Coronary artery (tissue), 2 donors: ENCODE measurements at places on chromosomes 1 and 21.

DNA sequence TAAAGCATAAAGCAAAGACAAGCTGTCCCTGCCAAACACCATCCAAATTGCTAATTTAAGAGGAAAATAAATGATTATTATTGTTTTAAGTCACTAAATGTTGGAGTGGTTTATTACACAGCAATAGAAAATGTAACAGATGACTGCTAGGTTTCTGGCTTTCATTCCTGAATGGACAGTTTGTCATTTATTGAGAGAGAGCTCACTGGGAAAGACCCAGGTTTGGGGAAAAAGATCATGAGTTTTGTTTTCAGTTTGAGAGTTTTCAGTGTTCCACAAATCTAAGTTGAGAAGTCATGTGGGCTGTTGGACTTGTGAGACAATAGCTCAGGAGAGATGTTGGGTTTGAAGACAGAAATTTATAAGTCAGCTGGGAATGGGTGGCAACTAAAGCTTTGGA lies 5.4 kb downstream of the GPA33 start:
- no peak for DNase-seq

GRCh38 chr1:26772687-26773086 lies 15.1 kb upstream of the PIGV start:
- DNase-seq = no peak

GRCh38 chr1:185213091-185213490 lies 56.1 kb downstream of the SWT1 start:
- DNase-seq = no peak

GRCh38 chr1:180765151-180765550 lies 133.3 kb downstream of the XPR1 start:
- DNase-seq = no peak

GRCh38 chr1:185652348-185652747 lies 81.8 kb upstream of the HMCN1 start:
- no peak for DNase-seq

DNA sequence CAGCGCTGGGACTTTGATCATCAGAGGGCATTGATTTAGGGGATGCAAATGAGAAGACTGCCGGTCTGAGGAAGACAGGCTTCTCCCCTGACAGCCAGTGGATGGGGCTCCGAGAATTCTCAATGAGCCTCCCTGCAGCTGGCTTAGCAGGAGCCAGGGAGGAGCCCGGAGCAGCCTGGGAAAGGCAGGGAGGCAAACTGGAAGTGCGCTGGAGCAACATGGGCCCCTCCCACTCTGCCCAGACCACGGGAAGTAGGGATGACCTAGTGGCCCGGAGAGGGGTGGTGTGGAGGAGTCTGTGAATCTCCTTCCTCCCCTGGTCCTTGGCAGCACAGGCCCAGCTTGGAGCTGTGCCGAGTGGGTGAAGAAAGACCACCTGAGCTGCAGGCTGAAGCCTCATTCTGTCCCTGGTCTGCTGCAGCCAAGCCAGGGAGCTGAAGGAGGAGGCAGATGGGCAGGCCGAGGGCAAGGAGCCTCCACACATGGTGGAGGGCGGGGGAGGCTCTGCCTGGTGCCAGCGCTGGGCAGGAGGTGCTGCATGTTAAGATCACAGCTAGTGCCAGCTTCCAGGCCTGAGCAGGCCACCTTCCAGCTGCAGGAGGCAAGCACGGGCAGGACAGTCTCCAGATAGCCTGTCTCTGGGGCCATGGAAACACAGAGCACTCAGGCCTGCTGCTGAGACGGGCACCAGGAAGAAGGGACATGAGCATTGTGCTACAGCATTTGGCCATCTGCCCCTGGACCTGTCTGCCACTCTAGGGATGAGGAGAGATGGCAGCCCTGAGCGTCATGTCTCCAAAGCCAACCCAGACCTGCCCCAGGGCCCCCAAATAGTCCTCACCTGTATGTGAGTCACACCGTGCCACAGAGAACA lies 12.2 kb upstream of the CLSTN1 start:
- DNase-seq = no peak
